ENCODE measurements at places on chromosomes 1 and 21. TPM values are rescaled to one million over a fixed set of nuclear protein-coding genes. Genes with fewer than 3 reads are reported as not detected.

Gene SIKE1
- 48.8 TPM for polyA plus RNA-seq

Gene AKIRIN1
- 53.4 TPM for polyA plus RNA-seq

Gene PPM1J
- polyA plus RNA-seq, result 0.62 TPM

Gene FCRL2
- polyA plus RNA-seq, result not detected

Gene AGRN
- 20.7 TPM for polyA plus RNA-seq

Gene LCE2B
- 0.53 TPM for polyA plus RNA-seq

Gene HES3
- not detected for polyA plus RNA-seq

Gene HCRTR1
- polyA plus RNA-seq, result not detected

Gene LAMTOR2
- polyA plus RNA-seq, result 56.3 TPM

Gene KCNK2
- polyA plus RNA-seq, result 29.7 TPM

Gene DNAJC28
- 2.1 TPM for polyA plus RNA-seq

Gene MPZ
- polyA plus RNA-seq, result 1.9 TPM

Gene C4BPA
- polyA plus RNA-seq, result not detected

Gene MEX3A
- 0.96 TPM for polyA plus RNA-seq

Gene AXDND1
- polyA plus RNA-seq, result 0.05 TPM

Gene CDK11A
- polyA plus RNA-seq, result 3.0 TPM
